Cortex of kidney (tissue), 1 donor: ENCODE measurements at places on chromosomes 7 and 10.

DNA sequence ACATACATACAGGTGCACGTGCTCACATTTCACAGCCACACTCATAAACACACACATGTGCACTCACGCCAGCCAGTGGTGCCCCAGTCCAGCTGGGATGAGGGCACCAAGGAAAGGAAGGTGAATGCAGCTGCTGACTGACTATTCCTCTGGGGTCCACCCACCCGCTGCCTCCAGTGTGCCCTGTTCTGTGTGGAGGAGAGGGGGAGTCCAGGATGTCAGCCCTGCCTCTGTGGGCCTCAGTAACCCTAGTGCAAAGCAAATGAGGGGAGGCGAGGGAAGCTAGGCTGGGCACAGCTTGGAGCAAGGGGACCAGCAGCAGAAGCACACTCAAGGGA, 57.6 kb downstream of the YKT6 start:
- DNase-seq, result no peak

- no peak for DNase-seq
Measured at GRCh38 chr7:108331971-108332370, 124.3 kb downstream of the NRCAM start.

DNA sequence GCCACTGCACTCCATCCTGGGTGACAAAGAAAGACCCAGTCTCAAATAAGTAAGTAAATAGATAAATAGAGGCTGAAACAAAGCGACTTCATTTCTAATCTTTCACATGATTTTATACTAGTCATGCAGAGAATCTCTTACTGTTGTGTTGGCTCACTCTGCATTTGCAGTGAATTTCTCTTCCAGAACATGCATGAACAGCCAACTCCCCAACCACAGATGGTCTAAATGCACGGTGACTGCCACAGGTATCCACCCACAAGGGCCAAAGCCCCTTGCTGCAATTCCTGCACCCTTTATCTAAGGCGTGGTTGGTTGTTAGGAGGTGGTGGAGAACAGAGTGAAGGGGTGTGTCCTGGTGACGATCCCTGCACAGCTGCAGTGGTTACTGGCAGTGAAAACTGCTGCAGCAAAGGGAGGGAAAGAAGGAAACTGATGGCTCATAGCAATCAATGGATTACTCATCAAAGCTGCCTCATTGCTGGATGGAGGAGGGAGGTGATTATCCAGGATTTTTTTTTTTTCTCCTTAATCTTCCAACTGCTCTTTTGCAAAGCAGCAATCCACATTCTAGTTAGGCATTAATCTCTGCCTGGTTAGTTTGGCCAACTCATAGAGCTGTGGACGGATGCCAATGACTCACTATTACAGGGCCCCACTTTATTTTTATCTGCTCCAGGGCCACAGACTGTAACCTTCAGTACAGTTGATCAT, 50.6 kb downstream of the PRTFDC1 start:
- no peak for DNase-seq

DNA sequence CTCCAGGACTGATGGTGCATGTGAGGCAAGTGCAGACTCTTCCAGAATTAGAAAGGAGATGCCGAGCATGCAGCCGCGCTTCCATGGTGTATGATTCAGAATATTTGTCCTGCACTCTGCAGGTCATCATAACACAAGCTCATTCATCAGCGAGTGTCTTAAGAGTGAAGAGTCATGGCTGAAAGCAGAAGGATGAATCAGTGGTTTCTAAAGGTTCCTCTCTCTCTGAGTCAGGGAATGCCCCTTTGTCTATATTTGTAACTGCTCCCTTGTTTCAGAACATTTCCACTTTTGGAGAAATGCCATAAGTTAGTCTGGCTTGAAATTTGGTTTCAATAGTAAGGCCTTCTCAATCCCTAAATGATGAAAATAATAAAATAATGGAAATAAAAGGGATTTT, 52.3 kb downstream of the HECW1 start:
- DNase-seq, result no peak

DNA sequence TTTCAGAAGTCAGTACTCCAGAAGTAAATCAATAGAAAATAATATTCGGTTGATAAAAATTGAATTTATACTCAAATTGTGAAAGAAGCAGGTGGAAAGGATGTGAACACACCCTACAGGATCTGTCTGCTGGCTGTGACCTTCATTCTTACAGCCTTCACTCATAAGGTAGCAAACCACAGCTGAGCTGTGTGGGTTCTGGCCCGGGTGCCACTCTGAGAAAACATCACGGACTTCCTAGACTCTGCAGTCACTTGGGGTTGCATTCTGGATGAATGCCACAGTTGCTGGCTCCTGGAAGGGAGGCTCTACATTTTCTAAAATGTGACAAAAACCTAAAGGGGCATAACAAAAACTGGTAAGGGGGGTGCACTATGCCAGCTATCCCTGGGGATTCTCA, 36.0 kb upstream of the ABLIM1 start:
- no peak for DNase-seq

DNA sequence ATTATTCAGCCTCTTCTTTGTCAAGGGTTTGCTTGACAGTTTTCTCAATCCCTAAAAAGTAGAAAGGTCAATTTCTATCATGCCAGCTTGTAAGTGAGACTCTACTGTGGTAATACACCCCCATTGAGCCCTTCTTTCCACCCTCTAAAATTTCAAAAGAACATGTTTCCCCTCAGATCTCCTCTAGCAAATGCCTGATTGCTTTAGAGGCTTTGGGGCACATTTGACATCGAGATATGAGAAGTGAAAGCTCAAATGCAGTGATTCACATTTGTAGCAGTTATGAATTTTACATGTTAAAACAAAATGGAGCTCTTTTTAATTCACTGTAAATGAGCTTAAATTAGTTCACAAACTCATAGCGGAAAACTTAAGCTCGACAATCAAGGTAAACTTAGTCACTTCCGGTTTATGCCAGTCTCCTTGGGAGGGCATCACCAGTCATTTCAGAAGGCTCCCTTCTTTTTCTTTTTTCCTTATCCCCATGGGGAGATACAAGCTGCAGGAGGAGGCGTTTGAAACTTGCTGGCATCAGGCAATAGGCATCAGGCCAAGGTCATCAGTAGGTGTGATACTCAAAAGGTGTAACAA, 55.3 kb upstream of the ADO start:
- no peak for DNase-seq

- DNase-seq, result no peak
Measured at GRCh38 chr7:92695308-92696261, 105.4 kb upstream of the FAM133B start.

DNA sequence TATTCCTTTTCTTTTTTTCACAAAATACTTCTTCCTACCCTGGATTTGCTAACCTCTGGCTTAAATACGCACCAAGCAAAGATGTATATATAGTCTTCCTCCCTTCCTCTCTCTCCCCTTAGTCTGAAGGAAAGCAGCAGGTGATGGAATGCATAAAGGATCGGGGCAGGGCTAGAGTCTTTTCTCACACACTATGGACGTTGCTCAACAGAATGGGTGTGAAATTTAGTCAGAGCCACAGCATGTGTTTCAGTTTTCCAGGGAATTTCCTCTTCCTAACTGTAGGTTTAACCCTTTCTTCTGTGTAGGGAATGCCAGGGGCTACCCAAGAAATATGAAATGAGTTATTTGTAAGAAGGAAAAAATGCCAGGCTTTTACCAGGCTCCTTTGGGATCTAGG, 71.4 kb upstream of the NFKB2 start:
- DNase-seq, result no peak

GRCh38 chr7:94307399-94308048, 87.2 kb upstream of the COL1A2 start:
- DNase-seq, result no peak

GRCh38 chr7:35260246-35260645, 6.3 kb upstream of the TBX20 start:
- DNase-seq, result no peak
